ENCODE measurements at places on chromosomes 1 and 21. TPM values are rescaled to one million over a fixed set of nuclear protein-coding genes. Genes with fewer than 3 reads are reported as not detected.

The KRTAP12-2 gene
- total RNA-seq = not detected

The OSCP1 gene
- 2.2 TPM for total RNA-seq

DNA sequence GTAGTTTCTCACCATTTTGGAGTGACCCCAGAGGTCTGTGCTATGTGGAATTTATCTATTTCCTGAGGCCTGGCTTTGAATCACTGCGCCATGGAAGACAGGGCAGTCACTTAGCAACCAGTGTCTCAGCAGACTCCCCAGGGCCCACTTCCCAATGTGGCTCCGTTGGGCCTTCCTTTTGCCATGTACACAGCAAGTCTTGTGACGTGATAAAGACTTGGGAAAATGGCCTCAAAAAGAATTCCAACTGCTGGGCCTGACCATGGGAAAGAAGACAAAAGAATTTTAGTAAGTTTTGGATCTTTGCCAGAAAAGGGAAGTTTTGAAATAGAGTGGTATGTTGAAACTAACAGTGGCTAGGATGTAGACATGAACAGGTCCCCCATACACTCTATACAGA lies 36.2 kb downstream of the TLR5 start:
- H3K36me3 ChIP-seq = no peaks in the 10 kb centered on the region
- no peaks in the 10 kb centered on the region for H3K27me3 ChIP-seq
- no peak overlapping the region for H3K27ac ChIP-seq
- H3K4me3 ChIP-seq = no peak overlapping the region
- no peak for DNase-seq
- peaks cover 5% of the 10 kb centered on the region for H3K4me1 ChIP-seq

DNA sequence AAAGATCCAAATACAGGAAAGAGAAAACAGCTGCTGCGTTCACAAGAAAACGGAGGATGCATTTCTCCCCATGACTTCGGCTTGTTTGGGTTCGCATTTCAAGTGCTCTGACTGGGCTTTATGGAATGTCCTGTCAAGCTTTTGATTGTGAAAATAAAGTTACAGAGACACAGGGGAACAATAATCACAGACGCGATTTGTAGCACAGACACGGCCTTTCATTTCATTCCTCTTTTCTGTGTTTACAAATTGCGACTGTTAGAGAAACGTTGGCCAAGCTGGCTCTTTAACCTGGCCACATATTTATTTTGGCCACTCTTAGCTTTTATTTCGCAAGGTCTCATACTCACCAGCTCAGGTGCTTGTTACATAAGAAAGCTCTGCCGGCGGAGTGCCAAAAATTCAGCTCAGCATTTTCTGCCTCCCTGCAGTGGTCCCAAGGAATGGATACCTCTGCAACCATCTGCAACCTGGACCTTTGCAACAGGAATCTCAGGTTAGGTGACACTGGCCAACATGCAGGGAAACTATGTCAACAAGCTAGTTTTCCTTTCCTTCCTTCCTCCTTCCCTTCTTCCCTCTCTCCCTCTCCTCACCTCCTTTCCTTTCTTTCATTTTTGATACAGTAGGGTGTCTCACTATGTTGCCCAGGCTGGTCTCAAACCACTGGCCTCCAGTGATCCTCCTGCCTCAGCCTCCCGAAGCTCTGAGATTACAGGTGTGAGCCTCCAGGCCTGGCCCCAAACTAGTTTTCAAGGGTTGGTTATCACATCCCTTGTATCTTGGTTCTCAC lies 58.2 kb upstream of the SLC45A1 start:
- H3K27ac ChIP-seq = no peak overlapping the region
- peaks cover 7% of the 10 kb centered on the region for H3K27me3 ChIP-seq
- DNase-seq = no peak
- peaks cover 7% of the 10 kb centered on the region for H3K4me1 ChIP-seq
- no peaks in the 10 kb centered on the region for H3K36me3 ChIP-seq
- no peak overlapping the region for H3K4me3 ChIP-seq

All from spleen (tissue), 13 donors.